Iris pigment epithelial cell (primary cell): ENCODE measurements at places on chromosomes 1 and 21.
A peak's percentile ranks its signal among the peaks of the same experiment; 100 is the strongest.

DNA sequence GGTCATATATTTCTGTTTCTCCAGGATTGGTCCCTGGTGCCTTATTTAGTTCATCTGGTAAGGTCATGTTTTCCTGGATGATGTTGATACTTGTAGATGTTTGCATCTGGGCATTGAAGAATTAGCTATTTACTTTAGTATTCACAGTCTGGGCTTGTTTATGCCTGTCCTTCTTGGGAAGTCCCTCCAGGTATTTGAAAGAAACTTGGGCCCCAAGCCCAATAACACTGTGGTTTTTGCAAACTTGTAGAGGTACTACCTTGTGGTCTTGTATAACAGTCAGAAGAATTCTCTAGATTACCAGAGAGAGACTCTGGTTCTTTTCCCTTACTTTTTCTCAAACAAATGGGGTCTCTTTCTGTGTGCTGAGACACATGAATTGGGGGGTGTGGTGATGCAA is 251.4 kb upstream of the B3GALT2 start:
- DNase-seq: no peak

GRCh38 chr1:17865912-17866739 is 111.0 kb downstream of the ACTL8 start:
- DNase-seq: peak; percentile 95

GRCh38 chr1:68313735-68314134 is 81.4 kb upstream of the WLS start:
- no peak for DNase-seq

- peak; percentile 77 for DNase-seq
Measured at GRCh38 chr1:24704411-24705259, 40.6 kb upstream of the CLIC4 start.

GRCh38 chr1:220527908-220528678 is at the start of gene MARK1:
MARK1 (plus strand) TSS chr1:220528136; CDS start chr1:220528823, 687 bp downstream.
- DNase-seq: peak; percentile 18

DNA sequence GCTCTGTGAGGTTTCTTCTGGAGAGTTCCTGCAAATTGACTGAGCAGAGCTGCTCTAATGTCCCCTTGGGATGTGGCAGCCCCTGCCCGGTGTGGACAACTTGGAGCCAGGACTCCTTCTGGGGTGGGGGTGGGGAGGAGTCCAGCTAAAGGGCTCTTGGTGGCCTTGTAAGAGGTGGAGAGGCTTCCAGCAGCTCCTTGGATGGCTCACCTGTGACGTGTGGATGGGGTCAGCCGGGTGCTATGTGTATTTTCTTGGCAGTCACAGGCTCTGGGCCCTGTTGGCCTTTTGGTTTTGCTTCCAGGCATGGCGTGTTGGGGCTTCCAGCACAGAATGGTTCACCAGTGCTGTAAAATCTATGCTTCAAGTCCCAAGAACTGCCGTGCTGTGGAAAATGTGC is 38.2 kb downstream of the TRAPPC10 start:
- DNase-seq: no peak

DNA sequence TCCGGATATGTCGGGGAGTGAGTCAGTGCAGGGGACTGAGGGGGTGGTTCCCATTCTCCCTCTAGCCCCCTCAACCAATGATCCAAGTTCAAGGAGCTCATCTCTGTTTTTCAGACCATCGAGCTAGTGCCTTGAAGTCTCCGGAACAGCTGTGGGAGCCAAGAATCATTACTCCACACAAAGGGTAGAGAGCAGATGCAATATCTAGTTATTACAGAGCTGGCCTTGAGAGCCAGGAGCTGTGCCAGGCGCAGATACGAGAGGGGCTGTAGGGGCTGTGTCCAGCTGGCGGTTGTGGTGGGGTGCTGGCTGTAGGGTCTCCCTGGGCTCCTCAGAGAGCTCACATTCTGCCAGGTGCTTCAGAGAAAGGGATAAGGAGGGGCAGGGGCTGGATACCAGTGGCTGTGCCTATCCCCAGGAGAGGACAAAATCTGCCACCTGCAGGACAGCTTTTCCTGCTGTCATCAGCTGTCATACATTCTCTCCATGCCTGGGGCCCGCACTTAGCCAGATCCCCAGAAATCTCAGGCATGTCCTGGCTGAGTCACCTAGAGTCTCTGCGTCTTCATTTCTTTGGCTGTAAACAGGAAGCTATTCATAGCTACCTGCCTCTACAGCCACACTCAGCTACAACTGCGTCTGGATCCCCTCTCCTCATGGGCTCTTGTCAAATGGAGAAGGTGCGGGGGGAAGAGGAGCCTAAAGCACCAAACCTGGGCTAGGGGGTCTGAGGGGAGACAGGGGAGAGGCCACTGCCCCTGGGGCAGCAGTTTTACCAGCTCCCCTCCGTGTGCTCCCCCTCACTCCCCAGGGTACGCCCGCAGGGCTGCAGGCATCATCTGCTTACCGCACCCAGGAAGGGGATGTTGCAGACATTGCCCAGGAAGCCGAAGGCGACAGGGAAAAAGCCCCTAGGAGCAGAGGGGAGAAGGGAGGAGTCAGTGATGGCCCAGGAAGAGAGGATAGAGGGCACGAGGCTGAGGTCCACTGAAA is 2.4 kb upstream of the KISS1 start:
- DNase-seq: peak; percentile 90
